ENCODE measurements at places on chromosomes 3 and 15.

DNA sequence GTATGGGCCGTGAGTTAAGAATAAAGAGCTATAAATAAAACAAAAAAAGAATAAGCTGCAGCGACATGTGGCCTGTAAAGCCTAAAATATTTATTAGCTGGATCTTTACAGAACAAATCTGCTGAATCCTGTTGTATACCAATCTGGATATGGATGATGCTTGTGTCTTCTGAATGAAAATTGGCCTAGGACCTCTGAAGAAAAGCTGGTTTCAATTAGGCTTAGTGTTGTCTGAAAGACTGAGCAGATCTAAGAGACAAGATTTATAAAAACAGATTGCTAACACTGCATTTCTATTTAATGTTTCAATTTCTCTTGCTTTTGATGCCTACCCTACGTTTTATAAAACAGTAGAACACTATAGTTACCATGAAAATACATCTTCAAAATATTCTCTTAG lies 57.9 kb downstream of the ST3GAL6 start:
- DNase-seq, result no peak

GRCh38 chr3:167125612-167126407 lies 254.3 kb downstream of the ZBBX start:
- DNase-seq, result no peak

- no peak for DNase-seq
Observed at GRCh38 chr15:85941186-85941855, 138.3 kb upstream of the AGBL1 start.

- DNase-seq, result no peak
Observed at GRCh38 chr3:187823746-187824145, 78.5 kb upstream of the BCL6 start.

- DNase-seq, result no peak
Observed at GRCh38 chr3:11155341-11156025, 1.2 kb downstream of the HRH1 start.

- no peak for DNase-seq
Observed at GRCh38 chr3:132980102-132980501, 58.1 kb upstream of the TMEM108 start.

- DNase-seq, result no peak
Observed at GRCh38 chr3:171379281-171379680, 80.9 kb downstream of the TNIK start.

- no peak for DNase-seq
Observed at GRCh38 chr3:102441832-102442231, 7.0 kb downstream of the ZPLD1 start.

DNA sequence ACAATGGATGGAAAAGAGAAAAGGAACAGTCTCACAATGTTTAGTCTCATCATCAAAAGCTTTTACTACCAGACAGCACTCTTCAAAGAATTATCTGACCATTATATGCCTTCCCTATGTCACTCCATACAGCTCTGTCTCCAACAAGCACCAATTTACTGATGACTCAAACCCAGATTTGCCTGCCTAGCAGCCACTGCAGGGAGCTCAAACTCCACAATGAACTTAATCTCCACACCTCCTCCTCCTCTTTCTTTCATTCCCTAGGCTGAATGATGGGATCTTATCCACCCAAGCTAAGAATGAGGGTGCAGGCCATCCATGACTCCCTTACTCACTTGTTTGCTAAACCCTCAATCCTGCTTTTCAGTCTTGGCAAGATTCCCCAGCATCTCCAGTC lies 45.5 kb downstream of the NBEAL2 start:
- no peak for DNase-seq

- DNase-seq, result no peak
Observed at GRCh38 chr3:149895339-149895738, 75.4 kb downstream of the PFN2 start.

GRCh38 chr15:60389261-60390077 lies 8.3 kb downstream of the ANXA2 start:
- DNase-seq, result no peak

- DNase-seq, result no peak
Observed at GRCh38 chr3:135965129-135965505, 411 bp upstream of the PPP2R3A start.

DNA sequence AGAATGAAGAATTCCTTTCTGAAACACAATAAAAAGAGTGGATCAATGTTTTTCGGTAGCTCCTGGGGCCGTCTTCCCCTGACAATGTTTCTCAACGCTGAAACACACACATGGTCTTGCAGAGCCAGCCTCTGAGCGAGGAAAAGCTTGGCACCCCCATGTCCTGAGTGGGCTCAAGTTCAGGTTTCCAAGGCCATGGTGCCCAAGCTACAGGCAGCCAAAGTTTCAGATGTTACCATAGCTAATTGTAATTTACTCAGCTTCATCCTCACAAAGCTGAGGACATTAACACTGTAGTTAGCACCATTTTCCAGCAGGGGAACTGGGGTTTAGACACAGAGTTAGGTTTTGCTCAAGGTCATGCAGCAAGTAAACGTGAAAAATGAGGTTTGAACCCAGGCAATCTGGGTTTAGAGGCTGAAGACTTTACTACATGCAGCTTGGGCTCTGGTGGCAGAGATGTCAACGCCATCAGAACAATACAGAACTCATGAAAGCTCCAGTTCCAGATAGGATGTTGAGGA lies 199.1 kb downstream of the TJP1 start:
- no peak for DNase-seq

- DNase-seq, result no peak
Observed at GRCh38 chr3:136194409-136195257, 1.5 kb downstream of the MSL2 start.

Data from NCI-H510A (cell line).